ENCODE measurements at places on chromosomes 11 and 22.

DNA sequence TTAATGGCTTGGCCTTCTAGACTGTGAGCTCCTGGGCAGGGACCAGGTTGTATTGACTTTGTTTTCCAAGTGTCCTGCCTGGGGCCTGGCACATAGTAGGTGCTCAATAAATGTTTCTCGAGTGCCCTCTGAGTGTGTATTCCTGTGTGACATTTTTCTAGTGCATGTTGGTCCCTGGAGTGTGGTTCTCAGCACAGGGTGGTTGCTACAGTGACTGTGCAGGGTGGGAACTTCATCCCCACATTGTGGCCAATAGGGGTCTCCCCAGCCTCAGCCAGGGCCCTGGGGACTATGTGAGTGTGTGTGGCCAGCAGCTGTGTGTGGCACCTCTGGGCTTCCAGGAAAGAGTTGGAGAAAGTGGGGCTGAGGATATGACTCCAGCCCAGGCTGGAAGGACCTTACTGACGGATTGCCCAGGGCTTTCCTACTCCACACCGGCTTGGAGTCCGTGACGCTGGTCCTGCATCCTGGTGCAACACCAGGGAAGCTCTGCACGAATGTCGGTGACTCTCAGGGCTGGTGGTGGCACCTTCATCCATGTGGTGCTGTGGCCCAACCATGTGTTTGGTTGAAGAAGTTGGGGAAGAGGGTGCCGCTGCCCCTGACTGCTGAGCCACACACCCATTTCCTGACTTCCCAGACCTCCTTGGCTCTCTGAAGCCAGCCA, 9.0 kb upstream of the MARK2 start:
- DNase-seq = peak; percentile 31

DNA sequence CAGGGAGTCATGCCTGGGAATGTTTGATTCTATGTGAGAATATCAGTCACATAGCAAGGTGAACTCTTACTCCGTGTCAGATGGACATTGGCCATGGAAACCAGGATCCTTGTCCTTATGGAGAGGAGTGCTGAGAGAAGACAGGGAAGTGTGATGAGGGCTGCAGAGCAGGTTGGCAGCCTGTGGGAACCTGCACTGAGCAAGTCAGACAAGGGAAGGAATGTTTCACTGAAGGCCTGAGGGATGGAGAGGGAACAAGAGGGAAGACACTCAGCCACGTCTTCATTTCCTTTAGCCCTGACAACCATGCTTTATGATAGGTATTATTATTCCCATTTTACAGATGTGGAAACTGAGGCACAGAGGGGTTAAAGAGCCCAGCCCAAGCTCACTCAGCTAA, 38.4 kb upstream of the HORMAD2 start:
- DNase-seq = no peak

DNA sequence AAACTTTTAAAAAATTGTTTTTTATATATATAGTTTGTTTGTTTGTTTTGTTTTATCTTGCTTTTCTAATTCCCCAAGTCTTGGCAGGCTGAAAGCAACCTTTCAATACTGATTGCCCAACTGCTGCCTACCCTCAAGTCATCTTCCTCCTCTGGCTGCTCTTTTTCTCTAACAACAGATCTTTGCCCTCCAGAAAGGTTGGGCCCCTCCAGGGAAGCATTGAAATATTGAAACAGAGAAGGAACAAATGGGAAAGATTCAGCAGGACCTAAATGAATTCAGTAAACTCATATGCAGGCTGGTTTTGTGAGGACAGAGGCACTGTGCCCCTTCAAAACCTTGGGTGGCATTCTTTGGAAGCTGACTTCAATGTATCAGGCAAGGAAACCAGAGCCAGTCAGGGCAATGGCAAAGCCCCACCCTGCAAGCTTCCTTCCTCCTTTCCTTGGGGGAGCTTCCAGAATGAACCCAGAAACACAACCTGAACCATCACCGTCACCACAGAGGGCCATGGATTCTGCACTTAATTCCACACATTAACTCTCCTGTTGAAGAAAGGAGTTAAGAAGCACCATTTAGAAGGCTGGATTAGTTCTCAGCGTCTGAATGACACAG, 815 bp upstream of the MS4A6A start:
- DNase-seq = no peak

- no peak for DNase-seq
Observed at GRCh38 chr22:42396621-42397331, 35.4 kb downstream of the NFAM1 start.

DNA sequence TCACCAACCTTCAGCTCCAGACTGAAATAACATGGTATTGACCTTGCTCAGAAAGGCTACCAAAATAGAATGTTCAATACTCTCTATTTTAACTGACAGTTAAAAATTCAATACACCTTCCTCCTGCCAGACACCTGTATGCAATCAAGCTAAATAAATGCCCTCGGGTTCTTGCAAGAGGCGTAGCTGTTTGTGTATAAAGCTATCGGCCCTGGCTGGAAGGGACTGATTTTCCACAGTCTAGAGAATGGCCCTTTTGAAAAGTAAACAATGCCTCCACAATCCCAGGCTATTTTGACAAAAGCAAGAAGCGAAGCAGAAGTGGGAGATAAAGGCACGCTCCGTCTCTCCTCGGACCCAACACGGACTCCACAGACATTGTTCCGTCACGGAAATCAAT, 791.2 kb downstream of the BRD1 start:
- no peak for DNase-seq

DNA sequence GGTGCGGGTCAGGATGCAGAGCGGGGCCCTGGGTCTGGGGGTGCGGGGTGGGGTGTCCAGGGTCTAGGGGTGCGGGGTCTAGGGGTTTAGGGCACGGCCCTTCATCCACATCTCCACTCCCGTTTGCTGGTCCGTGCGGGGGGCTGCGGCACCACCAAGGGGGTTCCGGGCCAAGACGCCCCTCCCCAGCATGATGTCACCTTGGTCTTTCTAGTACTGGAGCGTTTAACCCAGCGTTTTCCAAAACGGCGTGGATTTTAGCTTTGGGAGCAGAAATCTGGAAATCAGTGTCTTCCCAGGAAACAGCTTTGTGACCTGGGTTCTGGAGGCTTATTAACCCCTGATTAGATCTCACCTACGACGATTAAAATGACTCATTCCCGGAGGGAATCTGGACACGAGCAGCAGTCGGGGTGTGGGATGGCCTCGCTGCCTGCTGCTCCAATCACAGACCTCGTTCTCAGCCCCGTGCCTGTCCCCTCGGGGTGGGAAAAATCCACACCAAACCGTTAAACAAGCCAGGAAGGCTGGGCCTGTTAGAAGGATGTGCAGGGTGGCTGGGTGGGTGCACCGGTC, 759 bp downstream of the AP2A2 start:
- DNase-seq = no peak

- no peak for DNase-seq
Observed at GRCh38 chr11:73894725-73895335, 18.0 kb downstream of the PAAF1 start.

- DNase-seq = no peak
Observed at GRCh38 chr11:108551651-108552462, 41.7 kb downstream of the EXPH5 start.

DNA sequence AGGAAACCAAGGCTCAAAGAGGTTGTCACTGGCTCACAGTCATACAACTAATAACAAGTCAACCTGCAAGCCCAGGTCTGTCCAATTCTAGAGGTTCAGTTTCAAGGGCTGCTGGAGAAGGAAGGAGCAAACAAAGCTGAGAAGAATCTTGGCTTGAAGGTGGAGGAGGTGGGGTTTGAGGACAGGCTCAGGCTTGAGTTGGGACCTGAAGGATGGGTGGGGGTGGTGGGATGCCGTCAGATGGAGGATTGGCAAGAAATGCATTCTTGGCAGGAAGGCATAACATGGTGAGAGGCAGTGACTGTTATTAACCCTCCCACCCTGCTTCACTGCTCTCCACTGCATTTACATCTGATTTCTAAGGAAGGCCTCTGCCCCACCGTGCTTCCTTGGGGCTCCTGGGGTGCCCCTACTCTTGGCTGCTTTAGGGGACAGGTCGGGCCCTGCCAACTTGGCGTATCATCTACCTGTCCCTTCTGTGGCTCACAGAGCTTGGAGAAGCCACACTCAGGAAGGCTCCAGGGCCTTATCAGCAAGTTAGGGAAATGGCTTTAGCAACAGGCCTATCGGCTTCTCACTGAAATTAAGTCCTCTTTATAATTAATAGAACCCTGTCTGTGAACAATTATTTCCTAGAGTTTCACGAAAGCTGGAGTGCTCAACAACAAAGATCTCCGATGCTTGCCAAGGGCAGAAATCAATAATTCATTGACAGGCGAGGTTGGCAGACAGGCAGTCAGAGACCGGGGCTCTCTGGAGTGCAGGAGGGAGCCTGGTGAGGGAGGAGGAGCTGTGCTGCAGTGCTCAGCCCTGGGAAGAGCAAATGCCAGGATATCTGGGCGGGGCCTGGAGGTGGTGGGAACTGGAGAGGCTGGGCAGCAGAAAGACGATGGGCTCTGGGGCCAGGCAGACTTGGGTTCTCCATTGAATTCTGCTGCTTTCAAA, 84.9 kb upstream of the NARS2 start:
- DNase-seq = no peak

GRCh38 chr11:99368583-99368982, 347.8 kb downstream of the CNTN5 start:
- DNase-seq = peak; percentile 75

DNA sequence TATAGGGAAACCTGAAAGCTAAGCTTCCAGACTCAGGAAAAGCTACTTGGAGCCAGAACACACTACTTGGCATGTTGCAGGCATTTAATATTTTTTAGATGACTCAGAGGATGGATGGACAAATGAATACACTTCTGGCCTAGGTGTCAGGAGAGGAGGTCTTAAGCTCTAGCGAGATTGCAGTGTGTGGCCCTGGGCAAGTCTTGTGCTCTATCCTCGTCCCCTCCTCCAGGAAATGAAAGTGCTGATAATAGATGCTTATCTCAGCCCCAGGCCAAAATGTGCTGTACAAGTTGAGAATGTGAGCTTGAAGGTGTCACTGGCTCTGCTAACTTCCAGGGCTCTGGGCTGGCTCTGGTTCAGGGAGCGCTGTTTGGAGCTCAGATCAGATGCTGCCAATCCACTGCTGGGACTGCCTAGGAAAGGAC, 136.3 kb downstream of the PKNOX2 start:
- no peak for DNase-seq

DNA sequence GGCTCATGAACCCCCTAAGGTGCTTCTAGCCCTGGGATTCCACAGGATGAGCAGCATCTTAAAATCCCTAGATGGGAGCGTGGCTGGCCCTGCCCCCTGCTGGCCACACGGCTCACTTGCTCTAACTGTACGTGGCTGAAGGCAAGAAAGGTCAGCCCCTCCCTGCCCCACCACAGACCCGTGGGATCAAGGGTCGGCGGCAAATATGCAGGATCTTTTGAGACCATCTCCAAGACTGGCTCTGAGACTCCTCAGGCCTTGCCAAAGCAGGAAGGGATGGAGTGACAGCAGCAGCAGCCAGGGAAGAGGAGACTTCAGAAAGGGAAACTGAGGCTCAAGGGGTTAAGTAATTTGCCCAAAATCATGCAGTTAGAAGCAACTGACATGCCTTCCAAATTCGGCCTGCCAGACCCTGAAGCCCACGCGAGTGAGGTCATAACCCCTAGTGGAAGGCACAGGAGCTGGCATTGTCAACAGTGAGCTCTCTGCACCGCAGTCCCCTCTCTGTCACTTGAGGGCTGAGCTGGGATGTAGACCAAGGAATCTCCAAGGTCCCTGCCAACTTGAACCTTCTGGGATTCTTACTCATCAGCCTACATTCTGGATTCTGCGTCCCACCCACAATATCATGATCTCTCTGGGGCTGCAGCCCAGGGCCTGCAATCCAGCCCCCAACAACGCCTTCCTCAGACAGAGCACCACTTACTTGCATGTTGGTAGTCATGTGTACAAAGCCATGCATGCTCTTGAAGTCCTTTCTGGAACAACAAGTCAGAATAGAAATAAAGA, 31.4 kb downstream of the CREB3L1 start:
- no peak for DNase-seq

DNA sequence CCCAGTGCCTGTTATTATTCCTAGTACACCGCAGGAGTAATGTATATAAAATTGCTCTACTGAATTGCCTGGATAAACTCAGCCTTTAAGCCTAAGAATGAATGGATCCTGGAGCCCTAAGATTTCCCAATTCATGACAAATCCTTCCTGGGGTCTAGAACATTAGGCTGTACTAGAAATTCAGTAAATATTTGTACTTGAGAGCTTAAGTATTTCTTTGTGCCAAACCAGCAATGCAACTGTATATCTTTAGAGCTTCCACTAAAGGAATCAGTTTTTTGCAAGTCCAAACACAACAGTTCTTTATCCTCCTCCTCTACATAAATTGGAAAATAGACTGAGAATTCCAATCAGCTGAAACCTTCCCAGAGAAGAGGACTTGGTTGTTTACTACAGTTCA, 65.6 kb downstream of the FAM168A start:
- no peak for DNase-seq

DNA sequence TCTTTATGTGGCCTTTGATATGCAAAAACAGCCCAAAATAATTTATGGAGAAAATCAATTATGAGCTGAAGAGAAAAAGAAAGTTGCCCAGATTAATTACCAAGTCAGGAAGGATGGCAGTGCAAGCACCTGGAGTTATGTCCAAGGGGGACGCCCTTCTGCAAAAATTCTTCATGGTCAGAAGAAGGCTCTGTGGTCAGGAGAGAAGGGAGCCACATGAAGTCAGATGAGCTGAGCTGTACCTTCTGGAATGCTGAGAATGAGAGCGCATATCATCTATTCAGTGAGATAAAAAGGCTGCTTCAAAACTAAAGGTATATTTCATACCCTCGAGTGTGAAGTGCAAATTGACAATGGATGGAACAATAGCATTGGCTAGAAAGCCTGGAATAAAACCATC, 607.4 kb downstream of the NTM start:
- no peak for DNase-seq

- DNase-seq = peak; percentile 75
Observed at GRCh38 chr22:24525416-24526037, 29.4 kb downstream of the GUCD1 start.

DNA sequence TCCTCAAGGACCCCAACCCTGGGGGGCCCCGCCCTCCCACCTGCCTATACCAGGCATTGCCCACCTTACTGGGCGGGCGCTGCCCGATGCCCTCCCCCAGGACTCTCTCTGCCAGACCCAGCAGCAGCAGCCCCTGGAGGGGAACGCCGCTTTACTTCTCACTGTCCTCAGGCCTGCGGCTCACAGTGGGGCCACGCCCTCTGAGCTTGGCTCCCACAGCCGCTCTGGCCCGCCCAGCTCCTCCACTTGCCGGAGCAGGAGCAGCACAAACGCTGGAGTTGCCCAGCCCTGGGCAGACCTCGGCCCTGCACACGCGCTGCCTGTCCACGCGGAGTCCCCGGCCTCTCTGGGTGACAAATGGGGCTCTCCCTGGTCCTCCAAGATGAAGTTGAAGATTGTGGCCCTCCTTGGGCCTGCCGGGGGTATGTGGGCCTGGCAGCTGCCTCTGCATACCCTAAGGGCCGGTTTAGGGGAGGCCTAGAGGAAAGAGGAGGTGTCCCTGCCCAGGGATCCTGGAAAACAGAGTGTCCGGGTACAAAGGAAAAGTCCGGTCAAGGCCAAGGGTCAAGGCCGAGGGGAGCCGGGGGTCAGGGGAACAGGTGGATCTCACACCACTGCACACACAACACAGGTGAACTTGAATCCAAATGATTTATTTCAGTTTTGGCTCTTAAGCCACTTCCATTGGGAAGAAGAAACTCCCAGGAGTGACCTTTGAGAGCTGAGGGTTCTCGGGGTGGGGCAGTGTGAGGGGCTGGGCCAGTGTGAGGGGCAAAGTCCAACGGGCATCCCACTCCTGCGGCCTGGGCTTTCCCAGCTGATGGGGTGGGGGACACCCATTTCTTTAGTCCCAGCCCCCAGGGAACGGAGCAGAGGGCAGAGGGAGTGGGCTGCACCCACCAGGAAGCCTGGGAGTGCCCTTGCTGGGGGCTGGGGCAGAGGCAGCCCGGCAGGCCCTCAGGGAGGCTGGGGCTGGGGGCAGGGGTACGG, 674 bp upstream of the BAIAP2L2 start:
- DNase-seq = no peak

- no peak for DNase-seq
Observed at GRCh38 chr11:67153971-67154370, 34.9 kb downstream of the KDM2A start.
